ENCODE measurements at places on chromosomes 13 and 19. TPM values are rescaled to one million over a fixed set of nuclear protein-coding genes. Genes with fewer than 3 reads are reported as not detected.

Gene LRRC8E
- total RNA-seq, result 10.7 TPM

Gene ZNF492
- 0.25 TPM for total RNA-seq

Gene FOSB
- total RNA-seq, result 0.44 TPM

Gene NHLRC3
- total RNA-seq, result 24.9 TPM

Gene TMIGD2
- not detected for total RNA-seq

Gene TMEM238
- 0.33 TPM for total RNA-seq

Gene OR10H1
- total RNA-seq, result not detected

Gene CLC
- total RNA-seq, result not detected

Gene CEACAM21
- total RNA-seq, result not detected

Gene ZNF571
- total RNA-seq, result 1.4 TPM

Gene NLRP7
- 0.22 TPM for total RNA-seq

Gene SOX1
- total RNA-seq, result not detected

Measured in uterine smooth muscle cell (primary cell).